ENCODE measurements at places on chromosomes 11 and 22.

- DNase-seq = no peak
Observed at GRCh38 chr11:84817998-84818397, 809.1 kb downstream of the DLG2 start.

DNA sequence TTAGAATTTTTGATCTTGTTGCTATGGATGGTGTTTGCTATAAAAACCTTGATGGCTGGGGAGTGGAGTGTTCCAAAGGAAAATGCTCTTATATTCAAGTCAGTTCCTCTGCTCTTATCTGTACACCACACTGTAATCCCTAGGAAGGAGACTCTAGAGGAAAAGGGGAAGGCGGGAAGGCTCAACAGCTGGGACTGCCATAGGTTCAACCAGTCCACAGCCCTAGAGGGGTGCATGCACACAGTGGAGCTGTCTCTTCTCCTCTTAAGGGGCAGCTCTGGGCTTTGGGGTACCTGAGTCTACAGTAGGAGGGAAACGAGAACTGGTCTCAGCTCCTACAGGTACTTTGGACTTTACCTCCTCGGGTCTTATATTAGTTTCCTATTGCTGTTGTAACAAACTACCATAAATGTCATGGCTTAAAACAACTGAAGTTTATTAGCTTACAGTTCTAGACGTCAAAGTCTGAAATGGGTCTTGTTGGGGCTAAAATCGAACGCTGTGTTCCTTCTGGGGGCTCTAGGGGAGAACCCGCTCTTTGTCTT, 77.2 kb upstream of the ZBED5 start:
- DNase-seq = no peak

GRCh38 chr11:68016904-68017817, 7.0 kb downstream of the ALDH3B1 start:
- DNase-seq = no peak

DNA sequence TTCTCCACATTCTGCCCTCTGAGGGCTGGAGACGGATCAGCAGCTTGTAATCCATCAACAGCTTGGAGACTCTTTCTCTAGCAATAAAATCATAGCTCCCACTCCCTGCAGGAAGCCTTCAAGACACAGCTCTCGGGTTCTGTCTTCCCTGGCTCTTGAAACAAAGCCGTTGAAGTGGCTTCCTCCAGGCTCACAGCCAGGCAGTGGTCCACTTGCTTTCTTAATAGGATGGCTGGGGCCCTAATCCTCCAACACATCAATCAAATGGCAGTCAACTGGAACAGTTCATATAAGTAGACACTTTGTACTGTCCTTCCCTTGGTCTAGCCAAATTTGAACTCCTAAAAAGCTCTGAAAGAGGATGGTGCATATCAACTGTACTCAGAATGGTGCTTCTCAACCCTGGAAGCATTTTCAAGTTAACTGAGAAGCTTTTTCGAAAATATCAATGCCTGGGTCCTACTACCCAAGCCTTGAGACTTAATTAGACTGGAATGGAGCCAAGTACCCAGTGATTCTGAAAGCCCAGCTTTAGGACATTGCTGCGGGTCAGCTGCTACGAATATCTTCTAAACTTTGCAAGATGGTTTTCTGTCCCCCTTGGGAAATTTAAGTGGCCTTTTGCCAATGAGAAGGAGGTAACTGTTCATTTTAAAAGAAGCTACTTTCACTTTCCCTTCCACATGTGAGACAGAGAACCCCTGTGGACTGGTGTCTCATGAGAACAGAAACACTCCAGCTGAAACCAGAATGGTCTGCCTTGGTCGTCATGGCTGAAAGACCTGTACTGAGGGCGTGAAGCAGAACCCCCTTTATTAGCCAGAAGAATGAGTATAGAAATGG, 74.7 kb downstream of the SC5D start:
- DNase-seq = no peak

GRCh38 chr11:1564535-1565172, 7.4 kb downstream of the DUSP8 start:
- DNase-seq = no peak

- no peak for DNase-seq
Observed at GRCh38 chr22:47290706-47291430, 528.4 kb downstream of the TBC1D22A start.

DNA sequence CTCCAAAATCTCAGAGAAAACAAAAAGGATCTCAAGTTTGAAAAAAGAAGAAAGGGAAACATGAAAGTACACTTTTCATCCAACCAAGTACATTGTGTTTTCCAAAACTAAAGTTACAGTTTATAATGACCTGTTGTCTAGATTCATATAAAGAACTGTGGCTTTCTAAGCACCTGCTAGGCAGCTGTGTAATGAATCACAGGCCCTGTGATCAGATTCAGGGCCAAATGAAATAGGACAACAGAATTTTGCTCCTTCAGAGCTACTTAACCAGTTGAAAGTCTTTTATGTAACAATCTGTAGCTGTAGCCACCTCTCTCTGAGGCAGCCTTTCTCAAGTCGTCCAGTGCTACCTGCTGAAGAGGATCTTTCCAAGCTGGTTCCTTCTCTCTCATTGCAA, 960.0 kb upstream of the RAG2 start:
- DNase-seq = no peak

- no peak for DNase-seq
Observed at GRCh38 chr11:72573072-72573854, 101.0 kb downstream of the PDE2A start.

- DNase-seq = no peak
Observed at GRCh38 chr22:30868663-30869385, 99.8 kb downstream of the MORC2 start.

DNA sequence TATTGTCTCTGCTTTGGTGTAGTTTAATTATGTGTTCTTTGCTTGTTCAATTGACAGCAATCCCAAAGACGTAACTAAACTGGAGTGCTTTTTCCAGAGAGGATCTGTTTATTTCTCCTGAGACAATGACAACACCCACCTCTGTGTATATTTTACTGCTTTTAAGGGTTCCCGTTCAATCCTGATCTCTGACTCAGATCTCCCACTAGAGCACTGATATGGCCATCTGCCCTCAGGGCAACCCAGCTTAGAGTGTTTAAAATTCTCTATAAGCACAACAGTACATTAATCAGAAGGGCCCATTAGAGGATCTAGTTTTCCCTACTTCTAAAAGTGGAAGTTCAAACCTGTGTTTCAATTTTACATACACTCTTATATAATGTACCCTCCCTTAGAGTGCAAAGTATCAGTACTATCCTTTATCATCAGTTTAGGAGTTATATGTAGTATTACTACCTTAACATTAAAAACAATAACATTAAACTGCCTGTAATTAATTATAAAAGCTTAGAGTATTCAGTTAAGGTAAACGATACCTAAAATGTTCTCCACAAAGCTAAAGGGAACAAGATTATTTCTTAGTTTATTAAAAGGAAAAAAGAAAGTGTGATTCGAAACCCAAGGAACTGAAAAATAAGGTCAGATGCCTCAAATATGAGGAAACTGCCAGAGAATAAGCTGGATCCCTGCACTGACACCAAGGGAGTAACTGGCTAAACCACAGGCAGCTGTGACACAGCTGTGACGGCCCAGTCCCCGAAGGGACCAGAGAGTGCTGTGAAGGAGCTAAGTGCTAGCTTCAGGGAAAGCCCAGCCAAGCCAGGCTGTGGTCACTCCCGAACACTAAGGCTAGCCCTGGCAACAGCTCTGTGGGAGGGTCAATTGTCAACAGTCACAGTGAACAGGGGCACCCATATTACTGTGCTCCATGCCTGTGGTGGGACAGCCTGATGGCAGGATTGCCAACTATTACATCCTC, 15.2 kb downstream of the UFD1 start:
- DNase-seq = no peak

DNA sequence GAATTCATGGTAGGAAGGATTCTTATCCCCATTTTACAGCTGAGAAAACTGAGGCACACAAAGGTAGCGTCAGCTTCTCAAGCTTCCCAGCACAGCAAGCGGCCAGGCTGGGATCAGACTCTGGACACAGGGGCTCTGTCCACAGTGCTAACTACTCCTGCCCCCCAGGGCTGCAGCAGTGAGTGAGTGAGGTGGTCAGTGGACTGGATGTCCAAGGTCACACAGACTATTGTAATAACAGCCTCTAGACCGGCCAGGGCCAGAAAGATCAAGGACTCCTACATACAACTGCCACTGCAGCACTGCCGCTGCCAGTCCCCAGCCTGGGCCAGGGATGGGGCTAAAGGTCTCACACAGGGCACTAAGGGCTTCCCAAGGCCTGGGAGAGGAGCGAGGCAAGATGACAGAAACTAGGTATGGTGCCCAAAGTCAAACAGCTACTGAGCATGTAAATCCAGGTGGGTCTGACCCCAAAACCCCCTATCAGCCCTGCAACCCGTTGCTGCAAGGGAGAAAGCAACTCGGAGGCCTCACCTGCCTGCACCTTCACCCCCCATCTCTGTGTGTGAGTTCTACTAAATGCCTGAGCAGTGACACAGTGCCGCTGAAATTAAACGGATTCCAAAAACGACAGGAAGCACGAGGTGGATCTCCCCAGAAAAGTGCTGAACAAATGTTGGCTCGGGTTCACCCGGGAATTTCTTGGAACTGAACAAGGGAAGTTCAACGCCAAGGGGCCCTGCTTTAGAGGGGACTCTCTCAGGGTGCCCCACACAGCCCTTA, 161.8 kb upstream of the GRK3 start:
- no peak for DNase-seq

- DNase-seq = no peak
Observed at GRCh38 chr11:102637731-102638130, 12.6 kb upstream of the MMP20 start.

All from stimulated activated CD8-positive, alpha-beta memory T cell treated with anti-CD3 and anti-CD28 coated beads, Interleukin-12 subunit alpha, Interleukin-12 subunit beta, amount 100 ng/mL, for 1 hour (primary cell).